ENCODE measurements at places on chromosomes 12 and 14. TPM values are rescaled to one million over a fixed set of nuclear protein-coding genes. Genes with fewer than 3 reads are reported as not detected.

KCNA5 gene
- not detected for total RNA-seq

SPSB2 gene
- total RNA-seq, result 1.7 TPM

TMEM229B gene
- 1.5 TPM for total RNA-seq

GNB3 gene
- total RNA-seq, result 0.66 TPM

MMP17 gene
- not detected for total RNA-seq

GLIPR1L2 gene
- total RNA-seq, result 0.39 TPM

PMCH gene
- total RNA-seq, result not detected

PLD4 gene
- total RNA-seq, result not detected

IPO4 gene
- 73.7 TPM for total RNA-seq

ESR2 gene
- 0.26 TPM for total RNA-seq

HOXC12 gene
- total RNA-seq, result not detected

Measured in activated CD4-positive, alpha-beta T cell treated with anti-CD3 and anti-CD28 coated beads for 36 hours (primary cell).